ENCODE measurements at places on chromosomes 2 and 18.

- no peak for DNase-seq
These were observed 80.4 kb upstream of the CD226 start for GRCh38 chr18:70028084-70028483.

DNA sequence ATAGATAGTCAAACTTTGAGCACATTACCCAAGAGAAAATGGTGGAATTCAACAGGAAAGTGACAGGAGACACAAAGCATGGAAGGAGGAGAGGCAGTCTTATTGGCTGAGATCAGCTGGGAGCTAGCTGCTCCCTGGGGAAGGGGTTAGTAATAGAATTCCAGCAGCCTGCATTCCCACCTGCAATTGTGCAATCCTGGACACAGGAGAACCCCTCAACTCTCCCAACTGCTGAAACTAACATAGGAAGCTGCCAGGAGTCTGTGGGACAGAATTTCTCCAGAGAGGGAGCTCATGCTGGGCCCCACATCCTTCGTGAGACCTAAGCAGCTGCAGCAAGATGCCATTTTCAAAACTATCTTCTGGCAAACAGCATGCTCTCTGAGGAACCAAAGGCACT is 69.8 kb upstream of the ACVR1C start:
- DNase-seq, result no peak

DNA sequence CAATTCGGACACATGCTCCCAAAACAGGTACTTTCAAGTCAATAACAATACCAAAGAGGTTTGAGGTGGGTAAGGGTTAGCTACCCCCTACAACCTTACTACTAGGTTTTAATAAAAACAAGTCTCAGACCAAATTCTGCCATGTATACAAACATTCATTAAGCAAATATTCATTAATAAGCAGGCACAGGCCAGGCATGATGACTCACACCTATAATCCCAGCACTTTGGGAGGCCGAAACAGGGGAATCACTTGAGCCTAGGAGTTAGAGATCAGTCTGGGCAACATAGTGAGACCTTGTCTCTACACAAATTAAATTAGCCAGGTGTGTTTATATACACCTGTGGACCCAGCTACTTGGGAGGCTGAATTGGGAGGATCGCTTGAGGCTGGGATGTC is 11.7 kb upstream of the ELAC1 start:
- DNase-seq, result no peak

GRCh38 chr18:12423820-12424219 is 16.1 kb downstream of the PRELID3A start:
- no peak for DNase-seq

GRCh38 chr2:156343940-156344301 is 11.4 kb upstream of the NR4A2 start:
- no peak for DNase-seq

DNA sequence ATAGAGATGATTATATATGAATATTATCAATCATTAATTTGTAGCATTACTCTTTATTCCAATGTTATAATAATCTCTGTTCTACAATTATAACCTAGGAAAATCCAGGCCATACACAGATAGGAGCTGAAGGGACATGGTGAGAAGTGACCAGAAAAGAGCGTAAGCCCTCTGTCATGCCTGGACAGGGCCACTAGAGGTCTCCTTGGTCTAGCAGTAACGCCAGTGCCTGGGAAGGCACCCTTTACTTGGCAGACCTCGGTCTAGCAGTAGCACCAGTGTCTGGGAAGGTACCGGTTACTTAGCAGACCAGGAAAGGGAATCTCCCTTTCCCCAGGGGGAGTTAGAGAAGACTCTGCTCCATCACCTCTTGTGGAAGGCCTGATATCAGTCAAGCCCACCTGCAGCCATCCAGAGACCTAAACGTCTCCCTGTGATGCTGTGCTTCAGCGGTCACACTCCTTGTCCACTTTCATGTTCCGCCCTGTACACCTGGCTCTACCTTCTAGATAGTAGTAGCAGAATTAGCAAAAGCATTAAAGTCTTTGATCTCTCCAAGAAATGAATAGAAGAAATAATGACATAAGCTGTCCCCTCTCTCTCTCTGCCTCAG is 447.5 kb upstream of the FSIP2 start:
- DNase-seq, result peak; percentile 1

- no peak for DNase-seq
These were observed 89.0 kb downstream of the FAM117B start for GRCh38 chr2:202723746-202724145.

GRCh38 chr18:31700990-31701389 is 16.6 kb upstream of the B4GALT6 start:
- DNase-seq, result no peak

DNA sequence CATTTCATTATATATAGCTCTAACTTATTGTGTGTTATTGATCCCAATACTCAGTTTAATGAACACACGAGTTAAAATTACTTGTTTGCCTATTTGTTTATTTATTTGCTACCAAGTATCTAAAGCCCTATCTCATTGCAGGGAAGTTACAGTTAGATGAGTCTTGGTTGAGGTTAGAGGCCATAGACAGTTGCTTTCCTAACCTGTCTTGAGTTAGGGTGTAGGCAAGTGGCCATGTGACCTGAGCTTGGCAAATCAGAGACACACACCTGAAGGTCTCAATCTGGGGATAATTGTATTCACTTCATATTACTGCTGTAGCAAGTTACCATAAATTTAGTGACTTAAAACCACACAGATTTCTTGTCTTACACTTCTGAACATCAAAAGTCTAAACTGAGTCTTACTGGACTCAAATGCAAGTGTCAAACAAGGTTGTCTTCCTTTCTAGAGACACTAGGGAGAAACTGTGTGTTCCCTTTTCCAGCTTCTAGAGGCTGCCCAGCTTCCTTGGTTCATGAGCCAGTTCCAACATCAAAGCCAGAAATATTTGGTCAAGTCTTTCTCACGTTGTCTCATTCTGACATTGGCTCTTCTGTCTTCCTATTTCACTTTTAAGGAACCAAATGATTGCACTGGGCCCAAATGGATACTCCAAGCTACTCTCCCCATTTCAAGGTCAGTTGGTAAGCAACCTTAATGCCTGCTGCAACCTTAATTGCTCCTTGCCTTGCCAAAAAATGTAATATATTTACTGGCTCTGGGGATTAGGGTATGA is 39.7 kb downstream of the COL3A1 start:
- DNase-seq, result no peak

DNA sequence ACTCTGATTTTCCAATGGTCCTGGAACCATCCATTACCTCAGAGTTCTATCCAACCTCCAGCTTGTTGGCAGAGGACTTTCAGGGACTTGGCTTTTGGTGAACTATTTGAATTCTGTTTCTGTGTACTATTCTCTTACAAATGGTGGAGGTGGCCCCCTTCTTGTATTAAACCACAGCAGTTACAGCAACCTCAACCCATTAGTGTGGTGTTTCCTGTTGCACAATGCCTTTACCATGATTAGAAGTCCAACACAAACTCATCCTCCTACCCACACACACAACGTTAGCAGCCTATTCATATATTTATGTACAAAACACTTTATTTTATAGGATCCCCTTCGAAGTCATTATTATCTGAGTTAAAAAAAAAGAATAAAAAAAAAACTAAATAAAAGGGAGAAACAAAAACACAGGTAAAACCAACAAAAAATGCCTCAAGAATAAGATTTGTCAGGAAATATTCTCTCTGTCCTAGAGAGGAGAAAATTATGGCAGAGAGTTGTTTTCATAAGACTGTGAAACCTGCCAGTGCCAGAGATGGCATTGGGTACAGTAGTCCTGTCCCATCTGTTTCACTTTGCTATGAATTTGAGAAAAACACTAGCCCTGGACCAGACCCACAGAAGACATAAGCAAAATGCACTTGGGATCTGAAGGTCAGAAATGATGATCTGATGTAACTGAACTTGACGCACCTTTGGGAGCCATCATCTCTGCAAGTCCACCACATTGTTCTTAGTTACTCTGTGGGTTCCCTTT is 1896.0 kb upstream of the PIK3C3 start:
- no peak for DNase-seq
